Metanephros (tissue), 2 donors: ENCODE measurements at places on chromosomes 7 and 10. TPM values are rescaled to one million over a fixed set of nuclear protein-coding genes. Genes with fewer than 3 reads are reported as not detected.

HK1 gene
- 58.3 TPM for total RNA-seq

PLEKHS1 gene
- 0.18 TPM for total RNA-seq

NKX1-2 gene
- total RNA-seq, result not detected

KLLN gene
- total RNA-seq, result 0.99 TPM

MMRN2 gene
- total RNA-seq, result 40.6 TPM

CYP2C19 gene
- total RNA-seq, result 0.18 TPM

CAV2 gene
- total RNA-seq, result 36.4 TPM

ZNF92 gene
- total RNA-seq, result 8.9 TPM

MKX gene
- total RNA-seq, result 0.47 TPM

CAMK2B gene
- total RNA-seq, result 6.1 TPM

GDI2 gene
- total RNA-seq, result 212 TPM

CYP2E1 gene
- 1.4 TPM for total RNA-seq

SLIT1 gene
- total RNA-seq, result 3.3 TPM

HABP2 gene
- total RNA-seq, result 0.53 TPM

MACC1 gene
- total RNA-seq, result 26.9 TPM

GNAT3 gene
- not detected for total RNA-seq

GCK gene
- 2.9 TPM for total RNA-seq

CPA5 gene
- not detected for total RNA-seq

RTKN2 gene
- 5.7 TPM for total RNA-seq

GOT1 gene
- total RNA-seq, result 43.4 TPM

CAPZA2 gene
- 124 TPM for total RNA-seq

IQUB gene
- total RNA-seq, result 9.8 TPM

FAM180A gene
- total RNA-seq, result not detected

CCDC3 gene
- total RNA-seq, result 9.2 TPM

TRIL gene
- 110 TPM for total RNA-seq

MAT1A gene
- 0.47 TPM for total RNA-seq

TRIM50 gene
- total RNA-seq, result 0.18 TPM

OTUD1 gene
- total RNA-seq, result 36.6 TPM

PRSS37 gene
- total RNA-seq, result not detected

INMT gene
- 9.5 TPM for total RNA-seq

PIK3CG gene
- 6.7 TPM for total RNA-seq

MASTL gene
- total RNA-seq, result 10.3 TPM

PRKG1 gene
- 38.4 TPM for total RNA-seq

PTPRE gene
- total RNA-seq, result 17.3 TPM

HTRA1 gene
- total RNA-seq, result 73.6 TPM

CNPY1 gene
- not detected for total RNA-seq

AS3MT gene
- total RNA-seq, result 8.0 TPM

TMEM236 gene
- total RNA-seq, result 0.64 TPM

NPFFR1 gene
- 0.06 TPM for total RNA-seq

RARRES2 gene
- total RNA-seq, result 68.7 TPM

BTBD16 gene
- total RNA-seq, result 0.41 TPM

LEP gene
- total RNA-seq, result 0.70 TPM

LOXL4 gene
- 5.0 TPM for total RNA-seq

CYP26C1 gene
- not detected for total RNA-seq

FAM131B gene
- 1.9 TPM for total RNA-seq
